Gastroesophageal sphincter (tissue), 4 donors: ENCODE measurements at places on chromosomes 3 and 15.

DNA sequence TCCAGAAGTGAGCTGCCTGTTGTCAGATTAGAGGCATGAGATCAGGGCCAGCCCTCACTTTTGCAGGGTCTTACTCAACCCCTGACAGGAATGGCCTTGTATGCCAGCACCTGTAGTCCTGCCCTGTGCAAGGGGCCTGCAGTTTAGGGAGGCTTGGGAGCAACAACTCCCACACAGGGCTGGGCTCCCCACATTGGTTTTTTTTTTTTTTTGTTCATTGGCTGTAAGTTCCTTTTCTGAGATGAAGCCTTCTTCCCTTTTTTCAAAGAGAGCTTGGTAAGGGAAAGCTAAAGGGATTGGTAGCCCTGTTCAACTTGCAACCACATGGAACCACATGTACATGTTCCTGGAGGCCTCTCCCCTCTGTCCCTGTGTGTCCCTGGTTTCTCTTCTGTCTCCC is 46.4 kb downstream of the TNFAIP8L3 start:
- no peak for ATAC-seq

DNA sequence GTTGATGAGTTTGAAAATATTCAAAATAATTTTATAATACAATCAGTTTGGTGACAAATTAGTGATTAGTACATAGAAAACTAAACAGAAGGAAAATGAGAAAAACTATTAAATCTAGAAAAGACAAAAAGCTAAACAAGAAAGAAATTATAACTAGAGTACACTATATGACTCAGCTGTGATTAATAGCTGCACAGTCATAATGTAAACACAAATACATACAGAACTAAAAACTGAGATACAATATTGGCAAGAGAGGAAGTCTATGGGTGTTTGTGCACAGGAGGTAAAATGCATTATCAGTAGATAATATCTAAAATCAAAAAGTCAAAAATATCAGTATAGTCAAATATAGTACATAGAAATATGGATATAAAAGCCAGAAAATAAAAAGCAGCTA is 80.7 kb upstream of the PCSK6 start:
- no peak for ATAC-seq

GRCh38 chr3:106093616-106094015 is 224.8 kb upstream of the CBLB start:
- no peak for ATAC-seq

GRCh38 chr3:172126741-172127140 is 87.4 kb downstream of the FNDC3B start:
- no peak for ATAC-seq

- ATAC-seq = no peak
Measured at GRCh38 chr15:82666606-82667005, 19.4 kb upstream of the CPEB1 start.

- ATAC-seq = no peak
Measured at GRCh38 chr3:149091983-149092382, 5.7 kb upstream of the HLTF start.

DNA sequence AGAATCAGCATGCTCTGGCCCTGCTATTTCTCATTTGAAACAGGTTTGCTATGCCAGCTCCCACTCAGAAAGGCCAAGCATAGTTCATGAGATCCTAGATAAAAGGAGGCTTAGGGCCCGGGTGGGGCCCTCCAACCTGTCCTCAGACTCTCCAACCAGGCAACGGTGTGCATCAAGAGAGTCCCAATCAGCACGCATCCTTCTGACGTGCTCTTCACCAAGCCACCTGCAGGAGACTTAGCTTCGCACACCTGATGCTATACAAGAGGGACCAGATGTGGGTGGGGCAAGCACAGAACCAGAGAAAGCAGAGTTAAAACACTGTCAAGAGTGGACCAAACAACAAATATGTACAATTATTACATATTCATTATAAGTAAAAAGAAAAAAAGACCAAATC is 17.3 kb downstream of the STIMATE start:
- ATAC-seq = no peak
